ENCODE measurements at places on chromosomes 6 and 20.

DNA sequence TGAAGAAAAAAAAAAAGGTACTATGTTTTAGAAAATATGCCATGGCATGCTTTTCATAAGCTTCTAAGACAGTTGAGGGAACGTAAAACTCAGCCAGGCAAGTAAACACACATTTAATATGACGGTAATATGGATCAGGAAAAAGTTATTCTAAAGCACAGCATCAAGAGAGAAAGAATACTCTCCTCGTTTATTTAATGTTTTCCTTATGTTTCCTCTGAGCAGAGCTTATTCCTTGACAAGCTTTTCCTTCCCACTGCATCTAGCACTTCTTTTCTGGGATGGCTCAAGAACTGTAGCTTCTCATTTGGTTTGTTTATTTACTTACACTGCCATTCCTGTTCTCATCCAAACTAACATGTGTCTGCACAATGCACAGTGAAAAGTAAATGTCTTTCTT, 2.7 kb upstream of the RSPO3 start:
- no peak for DNase-seq

DNA sequence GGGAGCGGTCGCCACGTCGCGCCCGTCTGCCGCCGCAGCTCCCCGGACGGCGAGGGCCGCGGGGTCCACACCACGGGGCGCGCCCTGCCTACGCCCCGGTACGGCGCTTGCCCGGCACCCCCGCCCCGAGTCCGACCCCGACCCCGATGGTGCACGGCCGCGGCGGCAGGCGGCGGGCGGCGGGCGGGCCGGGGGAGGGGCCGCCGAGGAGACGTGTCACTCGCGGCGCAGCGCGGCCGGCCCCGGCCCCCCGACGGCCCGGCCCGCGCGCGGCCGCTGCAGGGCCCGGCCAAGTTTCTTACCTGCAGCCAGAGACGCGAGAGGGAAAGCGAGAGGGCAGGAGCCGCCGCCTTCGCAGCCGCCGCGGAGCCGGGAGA, 328 bp downstream of the RRBP1 start:
- DNase-seq = no peak

GRCh38 chr6:104540743-104541142, 319.0 kb downstream of the HACE1 start:
- no peak for DNase-seq

GRCh38 chr6:78340755-78341154, 526.6 kb upstream of the IRAK1BP1 start:
- no peak for DNase-seq

DNA sequence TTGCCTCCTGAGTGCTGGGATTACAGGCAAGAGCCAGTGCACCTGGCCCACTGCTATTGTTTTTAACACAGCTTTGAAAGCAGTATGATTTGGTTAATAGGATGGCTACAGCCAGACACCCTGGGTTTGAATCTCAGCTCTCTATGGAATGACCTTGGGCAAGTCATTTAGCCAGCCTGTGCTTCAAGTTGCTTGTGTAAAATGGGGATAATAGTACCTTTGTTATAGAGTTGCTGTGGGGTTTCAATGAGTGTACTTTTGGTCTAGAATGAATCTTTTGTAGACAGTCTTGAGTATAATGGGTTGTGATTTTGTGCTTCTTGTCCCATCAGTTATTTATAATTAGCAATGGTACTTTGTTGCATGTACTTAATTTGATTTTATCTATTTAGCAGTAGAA, 70.9 kb downstream of the JARID2 start:
- no peak for DNase-seq

DNA sequence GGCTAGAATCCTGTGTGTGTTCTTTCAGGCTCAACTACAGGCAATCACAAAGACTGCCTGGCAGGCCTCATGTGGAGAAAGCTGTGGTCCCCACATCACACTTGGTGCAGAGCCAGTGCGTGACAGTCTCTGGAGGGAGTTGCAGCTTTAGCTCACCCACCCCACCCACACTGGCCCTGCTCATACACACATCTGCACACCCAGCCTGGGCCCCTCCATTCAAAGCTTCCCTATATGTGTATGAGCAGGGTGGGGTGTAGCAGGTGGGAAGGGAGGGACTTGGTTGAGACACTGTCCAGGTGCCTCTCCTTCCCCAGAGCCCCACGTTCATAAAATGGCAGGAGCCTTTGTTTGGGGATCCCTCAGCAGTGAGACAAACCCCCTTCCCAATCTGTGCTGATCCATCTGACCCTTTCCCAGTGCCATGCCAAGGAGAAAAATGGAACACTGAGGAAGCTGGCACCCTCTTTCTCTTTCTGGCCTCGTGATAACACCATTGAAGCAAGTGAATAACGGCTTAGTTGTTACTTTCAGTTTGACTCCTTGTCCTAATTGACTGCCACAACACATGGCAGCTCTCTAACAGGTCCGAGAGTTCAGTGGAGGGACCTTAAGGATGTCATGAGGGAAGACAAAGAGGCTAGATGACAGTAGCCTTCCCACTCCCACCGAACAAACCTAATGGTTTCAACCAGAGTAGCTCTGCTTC, 53.8 kb upstream of the NRSN1 start:
- no peak for DNase-seq

DNA sequence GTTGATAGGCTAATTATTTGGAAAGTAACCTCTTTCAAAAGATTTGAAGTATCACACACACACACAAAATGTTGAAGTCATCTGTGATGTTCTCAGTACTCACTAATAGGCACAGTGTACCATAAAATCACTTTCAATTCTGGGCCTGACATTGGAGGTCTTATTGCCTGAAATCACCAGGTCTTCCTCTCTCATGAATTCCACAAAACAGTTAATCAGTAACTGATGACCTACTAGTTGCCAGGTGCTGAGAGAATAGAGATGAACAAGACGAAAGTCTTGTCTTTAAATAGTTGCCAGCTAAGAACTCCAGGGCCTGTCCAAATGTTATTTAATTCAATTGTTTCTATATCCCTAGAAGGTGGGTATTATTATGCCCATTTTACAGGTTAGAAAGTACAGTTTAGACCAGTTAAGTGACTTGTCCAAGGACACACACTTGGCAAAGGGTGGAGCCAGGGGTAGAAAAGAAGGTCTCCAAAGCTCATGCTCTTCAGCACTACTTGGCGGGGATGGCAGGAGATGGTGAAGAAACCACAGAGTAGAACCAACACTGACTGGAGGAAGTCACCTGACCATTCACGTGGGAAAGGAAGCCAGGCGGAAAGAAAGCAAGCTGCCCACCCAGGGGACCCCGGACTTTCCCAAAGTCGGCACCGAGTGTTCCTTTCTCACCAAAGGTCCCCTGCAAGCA, 116.4 kb downstream of the KIF6 start:
- no peak for DNase-seq

DNA sequence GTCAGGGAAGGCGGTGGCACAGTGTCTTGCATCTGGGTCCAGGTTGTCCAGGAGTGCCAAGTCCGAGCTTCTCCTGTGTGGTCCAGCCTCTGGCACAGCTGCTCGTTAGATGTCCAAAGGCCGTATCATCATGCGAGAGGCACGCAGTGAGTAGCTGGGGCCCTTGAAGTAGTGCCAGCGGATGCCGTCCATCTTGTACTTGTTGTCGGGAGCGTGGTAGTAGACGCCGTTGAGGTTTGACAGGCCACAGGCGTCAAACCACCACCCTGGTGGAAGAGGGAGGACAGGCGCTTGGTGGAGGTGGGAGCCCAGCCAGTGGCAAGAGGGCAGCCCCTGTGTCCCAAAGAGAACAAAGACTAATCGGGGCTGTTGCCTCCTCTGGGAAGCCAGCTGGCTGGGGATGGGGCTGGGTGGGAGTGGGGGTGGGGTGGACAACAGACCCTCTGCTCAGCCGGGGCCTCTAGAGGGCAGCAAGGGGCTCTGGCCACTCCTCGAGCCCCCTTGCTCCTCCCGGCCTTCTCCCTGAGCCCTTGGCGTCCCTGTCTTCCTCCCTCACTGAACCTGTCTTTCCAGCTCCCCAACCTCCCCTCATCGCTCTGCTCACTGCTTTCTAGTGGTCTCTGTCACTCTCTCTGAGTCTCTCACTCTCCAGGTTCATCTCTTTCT, 39.5 kb downstream of the FAM110A start:
- no peak for DNase-seq

DNA sequence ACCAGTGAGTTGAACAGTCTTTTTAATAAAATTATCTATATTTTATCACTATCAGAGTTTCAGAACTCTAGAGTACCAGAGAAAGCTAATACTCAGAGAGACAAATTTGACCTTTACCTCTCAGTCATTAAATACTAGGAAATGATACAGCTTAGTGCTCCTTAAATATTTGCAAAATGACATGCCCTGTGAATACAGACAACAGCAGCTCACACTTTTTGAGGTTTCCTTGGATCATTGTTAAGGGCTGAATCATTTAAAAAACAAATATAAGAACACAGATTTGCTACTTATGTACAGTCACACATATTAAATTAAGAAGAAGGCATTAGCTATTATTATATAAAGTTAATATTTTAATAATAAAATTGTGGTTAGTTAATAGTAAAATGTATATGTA, 1158.7 kb upstream of the EYS start:
- DNase-seq = no peak

DNA sequence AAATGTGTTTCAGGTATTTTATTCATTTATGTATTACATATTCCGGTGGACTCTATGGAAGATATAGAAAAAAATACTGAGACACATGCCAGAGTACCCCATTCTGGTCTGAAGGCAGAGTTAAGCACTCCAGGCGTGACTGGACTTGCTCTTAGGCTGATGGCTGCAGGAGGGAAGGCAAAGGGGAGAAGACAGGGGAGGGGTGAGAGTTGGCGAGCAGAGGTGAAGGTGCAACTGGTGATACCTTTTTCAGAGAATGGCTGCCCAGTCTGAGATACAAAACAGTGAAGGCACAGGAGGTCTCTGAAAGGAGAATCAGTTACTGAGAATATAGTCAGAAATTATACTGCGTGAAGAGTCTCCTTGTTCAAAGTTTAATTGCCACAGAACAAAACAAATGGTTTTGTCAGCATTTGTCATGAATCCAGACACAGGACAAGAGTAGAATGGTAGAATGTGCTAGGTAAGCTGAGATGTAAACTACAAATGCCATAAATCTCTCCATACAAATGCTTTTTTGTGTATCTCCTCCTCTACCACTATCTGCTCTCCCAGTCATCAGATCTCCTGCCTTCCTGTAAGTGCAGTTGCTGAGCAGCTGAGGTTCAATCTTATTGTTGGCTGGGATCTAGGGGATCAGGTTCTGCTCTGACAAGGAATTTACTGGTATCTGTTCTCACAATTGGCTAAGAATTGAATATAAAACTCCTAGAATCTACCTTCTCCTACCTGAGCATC, 104.2 kb upstream of the DST start:
- no peak for DNase-seq

DNA sequence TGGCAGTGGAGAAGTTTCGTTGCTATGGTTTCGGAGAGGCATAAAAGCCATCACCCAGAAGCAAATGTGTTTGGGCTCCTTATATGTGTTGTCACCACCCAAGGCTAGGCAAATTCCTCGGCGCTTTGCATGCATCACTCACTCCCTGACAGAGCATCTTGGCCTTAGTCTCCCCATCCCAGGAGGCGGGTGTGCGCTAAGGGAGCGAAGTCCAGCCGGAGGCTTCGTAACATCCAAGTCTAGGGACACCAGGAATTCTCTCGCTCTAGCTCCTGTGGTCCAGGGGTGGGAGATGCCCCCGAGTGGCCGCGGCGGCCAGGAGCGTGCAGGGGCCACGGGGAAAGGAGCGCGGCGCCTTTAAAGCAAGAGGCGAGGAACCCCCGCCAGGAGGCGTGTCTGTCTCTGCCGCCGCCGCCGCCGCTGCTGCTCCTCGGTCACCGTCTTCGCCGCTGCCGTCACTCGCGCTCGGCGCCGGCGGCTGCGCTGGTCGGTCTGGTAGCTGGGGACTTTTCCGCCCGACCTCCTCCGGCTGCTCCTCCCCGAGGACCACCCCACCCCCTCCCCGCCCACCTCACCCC, at the start of gene GRIK2:
TSS of gene GRIK2 (plus strand) at position 458 of the 578 bp plus-strand sequence.
- DNase-seq = no peak

GRCh38 chr6:105646391-105646867, 243.5 kb upstream of the PREP start:
- DNase-seq = no peak

DNA sequence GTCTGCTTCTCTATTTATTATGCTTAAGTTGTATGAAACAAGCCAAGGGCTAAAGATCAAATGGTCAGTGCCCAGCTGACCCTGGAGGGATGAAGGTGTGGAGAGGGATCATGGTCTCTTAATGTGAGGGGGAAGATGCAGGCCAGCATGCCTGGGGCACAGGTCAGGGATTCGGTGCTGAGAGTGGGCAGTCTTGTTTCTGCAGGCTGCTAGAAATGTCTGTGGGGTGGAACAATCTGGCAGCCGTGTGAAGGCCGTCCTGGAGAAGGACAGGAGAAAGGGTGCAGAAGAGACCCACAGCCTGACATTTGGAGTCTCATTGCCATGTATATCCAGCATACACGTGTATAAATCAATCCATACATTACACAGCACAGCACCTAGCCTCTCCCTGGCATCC, 258.3 kb upstream of the MOCS1 start:
- DNase-seq = no peak

GRCh38 chr6:148891405-148891783, 144.6 kb downstream of the UST start:
- no peak for DNase-seq

DNA sequence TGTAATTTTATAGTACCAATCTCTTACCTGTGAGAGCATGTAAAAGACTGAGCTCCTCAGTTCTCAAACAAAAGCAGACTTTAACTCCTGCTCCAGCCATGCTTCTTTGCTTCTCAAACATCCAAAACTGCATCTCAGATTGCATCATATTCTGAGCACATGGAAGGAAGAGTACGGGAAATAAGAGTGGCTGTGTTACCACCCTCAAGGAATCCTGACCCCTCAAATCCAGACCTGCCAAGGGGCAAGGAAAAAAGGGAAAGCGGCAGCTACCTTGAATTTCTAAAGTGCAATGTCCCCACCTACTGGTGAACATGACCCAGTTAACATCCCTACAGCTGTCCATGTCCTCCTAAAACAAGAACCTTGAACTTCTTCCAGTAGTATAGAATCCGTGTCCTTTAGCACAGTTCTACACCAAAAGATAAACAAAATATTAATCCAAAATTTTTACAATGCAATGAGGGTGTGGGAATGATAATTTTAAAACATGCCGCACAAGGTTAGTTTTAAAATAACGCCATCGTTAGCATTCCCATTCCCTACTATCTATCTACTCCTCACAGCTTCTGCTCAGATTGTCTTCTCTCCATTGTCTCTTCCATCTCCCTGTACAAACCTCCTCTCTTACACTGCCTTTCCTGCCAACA, 34.1 kb upstream of the HLA-DQB1 start:
- DNase-seq = peak; percentile 51

- DNase-seq = peak; percentile 9
These were observed 50.2 kb upstream of the NOP56 start for GRCh38 chr20:2602046-2602735.

GRCh38 chr20:4791121-4791520, 69.4 kb downstream of the PRND start:
- no peak for DNase-seq

- no peak for DNase-seq
These were observed 38.2 kb downstream of the ELMO2 start for GRCh38 chr20:46367967-46368901.

- peak; percentile 67 for DNase-seq
These were observed 158.4 kb downstream of the OR2B2 start for GRCh38 chr6:27753668-27754407.

GRCh38 chr6:37556881-37557644, 57.4 kb upstream of the CCDC167 start:
- DNase-seq = no peak

Measured in fibroblast of gingiva (primary cell).